Fibroblast of skin of back (primary cell): ENCODE measurements at places on chromosomes 16 and 17.

DNA sequence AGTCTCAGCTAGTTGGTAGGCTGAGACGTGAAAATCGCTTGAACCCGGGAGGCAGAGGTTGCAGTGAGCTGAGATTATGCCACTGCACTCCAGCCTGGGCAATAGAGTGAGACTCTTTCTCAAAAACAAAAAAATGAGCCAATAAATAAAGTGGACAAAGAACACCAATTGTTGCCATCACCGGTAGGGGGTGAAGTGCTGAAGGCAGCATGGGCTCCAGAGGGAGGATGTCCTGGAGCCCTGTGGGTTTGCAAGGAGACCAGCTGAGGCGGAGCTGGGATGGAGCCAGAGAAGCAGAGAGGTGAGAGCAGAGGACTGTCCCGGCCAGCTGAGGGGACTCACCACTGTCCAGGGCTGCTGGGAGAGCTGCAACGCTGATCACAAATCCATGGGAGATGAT lies 13.8 kb downstream of the CHST6 start:
- DNase-seq = no peak

- DNase-seq = no peak
These were observed 93.0 kb upstream of the GPR139 start for GRCh38 chr16:20166531-20167235.

GRCh38 chr16:29232811-29233704 lies 173.5 kb downstream of the NPIPB11 start:
- no peak for DNase-seq

- DNase-seq = no peak
These were observed 8.8 kb downstream of the TMEM186 start for GRCh38 chr16:8788578-8789172.

- DNase-seq = no peak
These were observed 45.0 kb downstream of the CDH13 start for GRCh38 chr16:82671741-82672140.

DNA sequence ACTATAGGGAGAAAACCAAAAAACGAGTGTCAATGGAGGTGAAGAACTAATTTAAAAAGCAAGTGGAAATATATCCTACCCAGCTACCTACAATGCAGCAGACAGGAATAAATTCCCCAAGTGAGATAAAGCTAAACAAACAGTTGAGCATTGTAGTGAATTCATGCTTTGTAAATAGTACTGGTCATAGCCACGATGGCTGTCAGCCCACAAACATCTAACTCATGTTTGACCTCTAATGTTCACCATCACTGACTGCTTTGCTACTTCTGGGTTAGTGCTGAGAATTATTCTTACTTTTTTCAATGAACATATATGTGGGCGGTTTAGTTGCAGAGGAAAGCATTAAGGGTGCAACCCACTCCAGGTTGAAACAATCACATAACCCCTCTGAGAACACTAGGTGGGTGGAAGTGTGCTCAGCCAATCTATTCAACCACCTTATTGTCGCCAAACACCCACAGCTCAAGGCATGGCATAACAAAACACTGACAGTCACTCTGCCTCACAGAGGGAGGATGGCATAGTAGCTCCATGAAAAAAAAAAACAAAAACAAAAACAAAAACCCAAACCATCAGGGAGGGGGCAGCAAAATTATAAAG lies 264.1 kb downstream of the ZFHX3 start:
- DNase-seq = peak; percentile 34

DNA sequence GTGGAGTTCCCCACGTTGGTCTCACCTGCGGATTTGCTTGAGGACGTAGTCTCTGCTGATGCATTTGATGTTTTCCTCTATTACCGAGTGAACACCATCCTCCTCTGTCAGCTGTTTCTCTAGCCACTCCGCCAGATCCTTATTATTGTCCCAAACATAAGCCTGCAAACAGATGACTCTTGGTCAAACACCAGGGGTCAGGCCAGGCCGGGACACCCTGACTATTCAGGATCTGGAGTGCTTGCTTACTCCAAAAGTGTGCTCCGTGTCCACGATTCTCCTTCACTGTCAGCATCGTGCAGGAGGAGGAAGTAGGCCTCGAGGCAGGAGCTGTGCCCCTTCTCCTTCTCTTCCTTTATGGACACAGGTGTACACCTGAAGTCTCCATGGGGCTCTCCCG lies 140.2 kb downstream of the AATF start:
- no peak for DNase-seq
